ENCODE measurements at places on chromosomes 3 and 15.

DNA sequence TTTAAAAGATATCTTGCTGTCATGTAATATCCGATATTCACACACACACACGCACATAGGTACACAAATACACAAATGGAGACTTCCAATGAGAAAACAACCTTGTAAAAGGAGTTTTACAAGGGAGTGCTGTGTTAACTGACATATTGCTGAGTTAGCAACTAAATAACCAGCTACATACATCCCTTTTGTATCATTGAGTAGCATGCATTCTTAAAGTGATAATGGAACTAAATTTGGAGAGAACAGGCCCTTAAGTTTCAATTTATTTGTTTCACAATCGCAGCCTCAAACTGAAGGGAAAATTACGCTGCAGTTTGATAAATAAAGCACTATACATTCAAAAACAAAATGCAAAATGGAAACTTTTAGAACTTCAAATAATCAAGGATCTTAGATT is 1046.0 kb upstream of the NR2F2 start:
- H3K4me1 ChIP-seq, result peaks cover 42% of the 10 kb centered on the region
- H3K36me3 ChIP-seq, result no peaks in the 10 kb centered on the region
- DNase-seq, result no peak
- no peak overlapping the region for H3K4me3 ChIP-seq
- H3K27ac ChIP-seq, result no peak overlapping the region

- H3K36me3 ChIP-seq, result peaks cover 4% of the 10 kb centered on the region
- peaks cover 34% of the 10 kb centered on the region for H3K4me1 ChIP-seq
- no peak overlapping the region for H3K4me3 ChIP-seq
- H3K27me3 ChIP-seq, result no peaks in the 10 kb centered on the region
- DNase-seq, result no peak
Observed at GRCh38 chr3:78112291-78113010, 1072.6 kb downstream of the ROBO2 start.

- H3K27me3 ChIP-seq, result no peaks in the 10 kb centered on the region
- H3K27ac ChIP-seq, result no peak overlapping the region
- DNase-seq, result no peak
- peaks cover 5% of the 10 kb centered on the region for H3K4me1 ChIP-seq
- no peak overlapping the region for H3K4me3 ChIP-seq
- no peaks in the 10 kb centered on the region for H3K36me3 ChIP-seq
Observed at GRCh38 chr3:81723732-81724313, 37.6 kb downstream of the GBE1 start.

GRCh38 chr3:118128886-118129285 is 905.8 kb downstream of the IGSF11 start:
- H3K36me3 ChIP-seq, result no peaks in the 10 kb centered on the region
- no peaks in the 10 kb centered on the region for H3K4me1 ChIP-seq
- DNase-seq, result no peak

- H3K4me3 ChIP-seq, result no peak overlapping the region
- H3K36me3 ChIP-seq, result peaks cover under 1% of the 10 kb centered on the region
- no peaks in the 10 kb centered on the region for H3K27me3 ChIP-seq
- H3K27ac ChIP-seq, result no peak overlapping the region
- peaks cover 52% of the 10 kb centered on the region for H3K4me1 ChIP-seq
Observed at GRCh38 chr3:65729555-65729954, 309.2 kb downstream of the MAGI1 start.

- H3K27me3 ChIP-seq, result no peaks in the 10 kb centered on the region
- no peak for DNase-seq
Observed at GRCh38 chr3:150913133-150913922, 8.1 kb upstream of the MINDY4B start.

DNA sequence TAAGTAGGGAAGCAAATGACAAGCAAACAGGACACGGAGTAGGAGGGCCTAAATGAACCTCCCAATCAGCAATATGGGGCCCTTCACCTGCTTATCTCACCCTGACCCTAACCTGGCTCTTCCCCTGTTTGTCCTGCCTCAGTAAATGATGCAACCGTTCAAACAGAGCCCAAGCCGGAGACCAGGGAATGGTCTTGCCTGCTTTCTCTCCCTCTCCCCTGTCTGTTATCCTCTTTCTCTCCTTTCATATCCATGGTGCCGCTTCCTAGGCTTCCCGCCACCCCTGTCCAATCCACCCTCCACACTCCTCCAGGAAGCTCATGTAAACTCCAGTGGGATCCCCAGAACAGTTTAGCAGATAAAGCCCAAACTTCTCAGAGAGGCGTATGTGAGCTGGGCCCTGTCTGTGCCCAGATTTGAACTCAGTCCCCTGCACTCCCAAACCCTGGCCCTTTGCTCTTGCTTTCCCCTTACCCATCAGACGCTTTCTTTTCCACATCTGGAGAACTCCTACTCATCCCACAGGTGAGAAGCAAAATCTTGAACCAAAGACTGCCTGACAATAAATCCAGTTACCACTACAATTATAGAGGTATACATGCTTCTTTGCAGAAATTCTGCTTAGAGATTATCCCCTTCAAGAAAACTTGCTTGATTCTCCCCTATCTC is 45.7 kb upstream of the STT3B start:
- peaks cover 6% of the 10 kb centered on the region for H3K4me1 ChIP-seq
- no peak for DNase-seq
- no peaks in the 10 kb centered on the region for H3K36me3 ChIP-seq
- no peak overlapping the region for H3K27ac ChIP-seq
- no peak overlapping the region for H3K4me3 ChIP-seq

GRCh38 chr3:63921741-63922482 is 9.7 kb upstream of the SCAANT1 start:
- H3K4me3 ChIP-seq, result no peak overlapping the region
- H3K27ac ChIP-seq, result no peak overlapping the region
- peaks cover 51% of the 10 kb centered on the region for H3K36me3 ChIP-seq
- no peak for DNase-seq
- H3K4me1 ChIP-seq, result peaks cover 2% of the 10 kb centered on the region

GRCh38 chr15:65795663-65796216 is 3.6 kb upstream of the DENND4A start:
- no peaks in the 10 kb centered on the region for H3K36me3 ChIP-seq
- no peaks in the 10 kb centered on the region for H3K27me3 ChIP-seq
- DNase-seq, result no peak
- H3K4me3 ChIP-seq, result no peak overlapping the region
- no peak overlapping the region for H3K27ac ChIP-seq

- H3K4me3 ChIP-seq, result no peak overlapping the region
- H3K4me1 ChIP-seq, result no peaks in the 10 kb centered on the region
- peaks cover 20% of the 10 kb centered on the region for H3K36me3 ChIP-seq
- DNase-seq, result no peak
- no peak overlapping the region for H3K27ac ChIP-seq
- no peaks in the 10 kb centered on the region for H3K27me3 ChIP-seq
Observed at GRCh38 chr3:136336329-136337100, 86.4 kb downstream of the PCCB start.

GRCh38 chr3:19994796-19995195 is 17.3 kb downstream of the PP2D1 start:
- no peak overlapping the region for H3K27ac ChIP-seq
- no peaks in the 10 kb centered on the region for H3K4me1 ChIP-seq
- no peak for DNase-seq
- H3K36me3 ChIP-seq, result no peaks in the 10 kb centered on the region
- no peaks in the 10 kb centered on the region for H3K27me3 ChIP-seq

- H3K27ac ChIP-seq, result no peak overlapping the region
- peaks cover 7% of the 10 kb centered on the region for H3K27me3 ChIP-seq
Observed at GRCh38 chr3:14222457-14222856, 43.8 kb downstream of the LSM3 start.

- no peaks in the 10 kb centered on the region for H3K36me3 ChIP-seq
- no peak for DNase-seq
- no peak overlapping the region for H3K27ac ChIP-seq
- H3K4me1 ChIP-seq, result peaks cover 26% of the 10 kb centered on the region
- no peak overlapping the region for H3K4me3 ChIP-seq
Observed at GRCh38 chr3:117736846-117737245, 1027.3 kb downstream of the TUSC7 start.

GRCh38 chr3:138450704-138451424 is 16.4 kb downstream of the ESYT3 start:
- no peak overlapping the region for H3K27ac ChIP-seq
- no peak overlapping the region for H3K4me3 ChIP-seq
- H3K27me3 ChIP-seq, result no peaks in the 10 kb centered on the region
- no peak for DNase-seq
- 0 out of 2 replicates have a peak, but pooled peaks cover 3% of the 10 kb centered on the region for H3K36me3 ChIP-seq

- H3K4me3 ChIP-seq, result no peak overlapping the region
- no peak for DNase-seq
- H3K36me3 ChIP-seq, result no peaks in the 10 kb centered on the region
- peaks cover 54% of the 10 kb centered on the region for H3K4me1 ChIP-seq
- no peaks in the 10 kb centered on the region for H3K27me3 ChIP-seq
- no peak overlapping the region for H3K27ac ChIP-seq
Observed at GRCh38 chr3:149589332-149589731, 68.5 kb downstream of the WWTR1 start.

DNA sequence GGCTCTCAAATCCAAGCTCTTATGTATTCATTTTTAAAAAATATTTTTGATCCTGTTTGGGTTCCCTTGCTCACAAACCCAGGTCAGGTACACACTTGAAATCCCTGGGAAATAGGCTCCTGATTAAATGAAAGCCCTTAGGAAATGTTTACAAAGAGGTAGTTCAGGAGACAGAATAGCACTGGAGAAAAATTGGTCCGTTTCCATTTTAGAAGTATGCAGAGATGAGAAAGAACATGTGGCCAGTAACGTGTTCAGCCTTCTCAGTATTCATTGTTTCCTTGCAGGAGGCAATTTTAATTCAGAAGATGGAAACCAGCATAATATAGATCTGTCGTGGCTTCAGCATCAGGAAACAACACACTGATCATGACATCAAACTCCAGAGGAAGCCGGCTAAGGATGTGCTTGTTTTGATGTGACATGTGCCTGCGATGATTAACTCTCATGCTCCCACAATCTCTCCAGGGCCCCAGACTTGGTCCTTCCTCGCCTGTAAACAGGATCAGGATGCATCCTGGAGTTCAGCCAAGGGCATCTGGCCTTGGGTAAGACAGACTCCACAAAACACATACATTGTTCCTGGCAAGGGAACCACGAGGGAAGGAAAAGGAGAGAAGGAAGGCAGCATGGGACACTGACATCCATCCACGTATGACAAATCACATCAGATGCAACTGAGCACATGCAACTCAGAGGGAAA is 350.5 kb upstream of the THBS1 start:
- no peaks in the 10 kb centered on the region for H3K36me3 ChIP-seq
- peak overlapping the region; percentile 42 for H3K27ac ChIP-seq
- no peaks in the 10 kb centered on the region for H3K27me3 ChIP-seq
- peaks cover 16% of the 10 kb centered on the region for H3K4me1 ChIP-seq
- DNase-seq, result no peak

DNA sequence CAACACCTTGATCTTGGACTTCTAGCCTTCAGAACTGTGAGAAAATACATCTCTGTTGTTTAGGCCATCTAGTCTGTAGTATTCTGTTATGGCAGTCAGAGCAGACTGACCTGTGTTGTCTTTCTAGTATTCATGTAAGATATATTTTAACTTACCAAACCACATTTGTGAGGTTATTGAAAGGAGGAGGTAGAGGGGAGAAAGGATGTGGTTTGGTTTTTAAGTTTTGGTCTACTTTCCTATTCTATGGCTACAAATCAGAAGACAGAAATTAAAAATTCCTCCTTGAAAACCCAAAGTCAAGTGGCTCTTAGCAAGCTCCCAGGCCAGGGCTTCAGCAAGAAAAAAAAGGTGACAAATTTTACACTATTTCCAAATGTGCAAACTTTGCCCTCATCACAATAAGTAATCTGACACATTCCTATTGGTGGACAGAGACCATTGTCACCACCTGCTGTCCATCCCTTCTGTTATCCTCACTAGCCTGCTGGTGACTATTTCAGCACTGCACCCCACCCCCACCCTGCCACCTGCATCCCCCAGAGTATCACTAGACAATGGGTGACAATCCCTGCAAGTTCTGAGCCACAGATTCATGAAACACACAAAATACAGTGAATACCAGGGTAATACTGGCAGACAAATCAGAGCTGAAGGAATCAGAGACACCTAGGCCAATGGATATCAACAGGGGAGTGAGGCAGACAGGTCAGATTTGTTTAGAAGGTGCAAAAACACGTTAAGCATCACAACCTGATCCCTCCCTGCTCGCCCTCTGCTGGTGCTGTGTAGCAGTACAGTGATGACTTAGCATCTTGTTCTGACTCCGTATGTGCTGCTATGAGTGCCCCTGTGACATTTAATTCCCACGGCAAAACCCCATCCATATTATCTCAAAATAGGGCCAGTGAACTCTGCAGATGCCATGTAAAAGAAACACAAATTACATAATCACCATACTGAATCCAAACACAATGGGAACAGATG is 79.0 kb upstream of the DCLK3 start:
- peaks cover 24% of the 10 kb centered on the region for H3K36me3 ChIP-seq
- no peaks in the 10 kb centered on the region for H3K27me3 ChIP-seq
- H3K27ac ChIP-seq, result no peak overlapping the region
- no peaks in the 10 kb centered on the region for H3K4me1 ChIP-seq

DNA sequence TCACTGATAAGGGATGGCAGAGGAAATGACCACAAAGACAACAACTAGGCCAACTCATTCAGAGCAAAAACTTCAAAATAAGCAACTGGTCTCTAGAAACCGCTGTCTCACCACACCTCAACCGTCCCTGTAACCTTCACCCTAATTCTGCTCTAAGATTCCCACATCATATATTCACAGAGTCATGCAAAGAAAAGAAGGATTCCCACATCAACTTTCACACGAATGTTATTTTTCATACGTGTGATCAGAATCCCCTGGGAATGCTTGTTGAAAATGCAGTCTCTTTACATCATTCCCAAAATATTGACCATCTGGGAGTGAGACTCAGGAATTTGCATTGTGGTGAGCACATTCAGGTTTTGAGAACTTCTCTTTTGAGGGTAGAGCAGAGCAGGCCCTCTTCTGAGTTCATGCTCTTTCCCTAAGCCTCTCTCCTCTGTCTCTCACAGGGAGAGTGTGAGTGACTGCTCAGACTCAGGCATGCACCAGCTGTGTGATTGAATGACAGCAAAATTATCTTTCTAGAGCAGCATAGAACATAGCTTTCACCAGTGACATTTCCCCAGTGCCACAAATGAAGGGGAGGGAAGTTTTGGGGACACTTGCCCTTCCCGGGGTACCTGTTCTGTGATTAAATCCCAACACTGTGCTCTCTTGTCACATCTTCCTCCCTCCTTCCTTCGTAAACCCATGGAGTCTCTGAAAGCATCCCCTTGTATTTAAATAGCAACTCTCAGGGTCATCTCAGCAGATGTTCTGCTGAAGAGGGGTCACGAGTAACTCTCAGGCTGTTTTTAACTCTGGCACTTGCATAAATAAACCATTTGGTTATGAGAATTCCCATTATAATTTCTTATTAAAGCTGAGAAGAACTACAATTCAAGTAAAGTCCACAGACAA is 170.9 kb downstream of the PLCL2 start:
- H3K27ac ChIP-seq, result peak overlapping the region; percentile 11
- H3K4me1 ChIP-seq, result peaks cover 12% of the 10 kb centered on the region
- H3K27me3 ChIP-seq, result no peaks in the 10 kb centered on the region

GRCh38 chr3:10379961-10380360 is 59.0 kb upstream of the SEC13 start:
- H3K4me3 ChIP-seq, result no peak overlapping the region
- H3K4me1 ChIP-seq, result peaks cover 29% of the 10 kb centered on the region
- H3K27ac ChIP-seq, result no peak overlapping the region

GRCh38 chr3:147397155-147397874 is 9.0 kb downstream of the ZIC4 start:
- H3K4me1 ChIP-seq, result peaks cover 79% of the 10 kb centered on the region
- DNase-seq, result peak; percentile 85
- peak overlapping the region; percentile 96 for H3K27ac ChIP-seq
